ENCODE measurements at places on chromosomes 2 and 18. TPM values are rescaled to one million over a fixed set of nuclear protein-coding genes. Genes with fewer than 3 reads are reported as not detected.
A peak's percentile ranks its signal among the peaks of the same experiment; 100 is the strongest.

FRZB gene
- not detected for total RNA-seq

COL6A3 gene
- 4.0 TPM for total RNA-seq

ORMDL1 gene
- total RNA-seq: 53.7 TPM

SGPP2 gene
- total RNA-seq: 3.0 TPM

THSD7B gene
- not detected for total RNA-seq

VWC2L gene
- total RNA-seq: not detected

IL1RL2 gene
- not detected for total RNA-seq

FLACC1 gene
- total RNA-seq: 0.76 TPM

CACNB4 gene
- 0.34 TPM for total RNA-seq

DNA sequence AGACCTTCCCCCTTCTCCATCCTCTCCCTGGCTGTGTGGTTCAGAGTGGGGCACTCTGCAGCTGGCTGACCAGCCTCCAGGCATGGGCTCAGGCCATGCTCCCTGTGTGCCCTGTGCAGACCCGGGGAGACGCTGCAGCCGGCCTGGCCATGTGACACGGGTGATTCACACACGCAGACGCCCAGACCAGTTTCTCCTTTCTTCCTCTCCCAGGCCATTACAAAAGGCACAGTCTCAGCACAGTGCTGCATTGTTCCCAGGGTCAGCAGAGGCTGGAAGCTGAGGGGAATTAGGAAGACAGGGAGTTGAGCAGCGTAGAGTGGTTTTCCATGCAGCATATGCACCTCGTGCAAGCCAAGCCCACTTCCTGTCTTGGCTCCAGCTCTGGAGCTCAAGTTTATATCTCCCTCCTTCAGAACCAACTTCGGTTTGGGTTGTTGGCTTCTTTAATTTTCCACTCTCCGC is 288.5 kb downstream of the TNS1 start:
- H3K4me3 ChIP-seq: no peak overlapping the region
- H3K27me3 ChIP-seq: no peaks in the 10 kb centered on the region
- H3K36me3 ChIP-seq: no peaks in the 10 kb centered on the region
- no peak overlapping the region for H3K27ac ChIP-seq

- no peaks in the 10 kb centered on the region for H3K4me1 ChIP-seq
- no peak for DNase-seq
- H3K36me3 ChIP-seq: no peaks in the 10 kb centered on the region
- no peak overlapping the region for H3K4me3 ChIP-seq
These were observed 105.0 kb upstream of the CDC42EP3 start for GRCh38 chr2:37776487-37776886.

DNA sequence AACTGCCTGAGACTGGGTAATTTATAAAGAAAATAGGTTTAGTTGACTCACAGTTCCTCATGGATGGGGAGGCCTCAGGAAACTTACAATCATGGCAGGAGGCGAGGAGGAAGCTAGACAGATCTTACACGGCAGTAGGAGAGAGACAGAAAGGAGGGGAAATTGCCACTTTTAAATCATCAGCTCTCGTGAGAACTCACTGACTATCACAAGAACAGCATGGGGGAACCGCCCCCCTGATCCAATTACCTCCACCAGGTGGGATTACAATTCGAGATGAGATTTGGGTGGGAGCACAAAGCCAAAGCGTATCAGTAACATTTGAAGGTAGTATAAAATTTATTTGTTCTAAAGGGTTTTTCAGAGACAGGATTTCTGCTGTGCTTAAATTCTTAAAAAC is 5.4 kb downstream of the GALM start:
- peak overlapping the region; percentile 55 for H3K27ac ChIP-seq
- no peaks in the 10 kb centered on the region for H3K27me3 ChIP-seq
- peaks cover 49% of the 10 kb centered on the region for H3K4me1 ChIP-seq

GRCh38 chr2:3440477-3440876 is 61.0 kb downstream of the TRAPPC12 start:
- H3K4me3 ChIP-seq: no peak overlapping the region
- no peak overlapping the region for H3K27ac ChIP-seq
- H3K4me1 ChIP-seq: peaks cover 16% of the 10 kb centered on the region
- peaks cover 9% of the 10 kb centered on the region for H3K36me3 ChIP-seq
- no peak for DNase-seq

DNA sequence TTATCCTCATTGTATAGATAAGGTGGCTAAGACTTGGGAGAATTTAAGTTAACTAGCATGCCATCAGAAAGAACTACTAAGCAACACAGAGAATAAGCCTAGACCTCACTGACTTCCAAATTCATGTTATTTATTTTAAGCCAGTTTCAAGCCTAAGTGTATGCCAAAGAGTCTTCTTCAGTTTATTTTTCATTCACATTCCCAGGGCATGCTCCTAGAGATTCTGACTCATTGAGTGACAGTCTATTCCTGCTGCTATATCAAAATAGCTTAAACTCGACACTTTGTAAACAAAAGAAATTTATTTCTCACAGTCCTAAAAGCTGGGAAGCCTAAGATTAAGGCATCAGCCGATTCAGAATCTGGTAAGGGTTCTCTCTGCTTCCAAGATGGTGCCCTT is 467.1 kb downstream of the MBD2 start:
- no peak for DNase-seq
- H3K4me1 ChIP-seq: no peaks in the 10 kb centered on the region
- no peaks in the 10 kb centered on the region for H3K36me3 ChIP-seq
- H3K27ac ChIP-seq: no peak overlapping the region

DNA sequence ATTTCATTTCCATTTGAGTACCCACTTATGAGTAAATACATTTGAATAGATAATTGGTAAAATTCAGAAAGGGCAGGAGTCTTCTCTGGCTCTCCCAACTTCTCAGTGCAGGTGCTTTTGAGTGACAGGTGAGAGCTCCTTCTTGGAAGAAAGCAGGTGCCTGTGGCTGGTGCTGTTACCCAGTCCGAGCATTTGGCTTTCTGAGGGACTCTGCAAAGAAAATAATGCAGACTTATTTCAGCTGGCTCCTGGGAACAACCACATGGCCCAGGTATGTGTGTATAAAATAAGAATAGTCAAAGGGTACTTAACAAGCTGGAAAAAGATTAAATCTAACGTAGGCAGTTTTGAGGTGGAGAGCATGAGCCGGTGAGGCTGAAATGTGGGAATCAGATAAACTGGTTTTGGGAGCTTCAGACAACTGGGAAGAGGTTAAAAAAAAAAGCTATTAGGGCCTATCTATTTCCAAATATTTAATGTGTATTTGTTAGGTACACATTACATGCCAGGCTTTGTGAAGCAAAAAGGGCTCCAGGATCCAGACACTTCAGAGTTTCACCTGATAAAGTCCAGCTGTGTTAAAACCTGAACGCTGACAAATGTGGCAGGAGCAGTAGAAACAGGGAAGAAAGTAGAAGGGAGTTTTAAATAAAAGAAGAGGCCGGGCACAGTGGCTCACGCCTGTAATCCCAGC is 20.6 kb downstream of the ZNF236 start:
- H3K27me3 ChIP-seq: no peaks in the 10 kb centered on the region
- peaks cover 1% of the 10 kb centered on the region for H3K36me3 ChIP-seq
- no peak overlapping the region for H3K27ac ChIP-seq
- no peak for DNase-seq
- H3K4me3 ChIP-seq: no peak overlapping the region

DNA sequence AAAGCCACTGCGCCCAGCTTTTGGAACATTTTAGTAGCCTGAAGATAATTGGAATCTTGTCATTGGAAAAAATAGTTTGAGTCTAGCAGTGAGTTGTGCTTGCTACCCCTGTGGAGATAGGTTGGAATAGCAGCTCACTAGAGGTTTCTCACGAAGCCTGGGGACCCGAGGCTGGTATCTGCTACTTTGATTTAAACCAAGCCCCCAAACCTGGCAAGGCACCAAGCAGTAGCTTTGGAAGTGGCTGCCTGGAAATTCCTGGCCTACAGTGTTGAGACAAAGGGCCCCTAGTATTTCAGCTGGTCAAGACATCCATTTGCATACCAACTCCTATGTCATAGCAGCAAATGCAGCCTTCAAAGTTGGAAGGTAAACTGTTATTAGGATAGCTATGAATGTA is 42.1 kb downstream of the NOP58 start:
- DNase-seq: no peak
- no peaks in the 10 kb centered on the region for H3K27me3 ChIP-seq
- H3K4me1 ChIP-seq: peaks cover 5% of the 10 kb centered on the region
- no peak overlapping the region for H3K4me3 ChIP-seq
- no peak overlapping the region for H3K27ac ChIP-seq
- H3K36me3 ChIP-seq: peaks cover 50% of the 10 kb centered on the region

DNA sequence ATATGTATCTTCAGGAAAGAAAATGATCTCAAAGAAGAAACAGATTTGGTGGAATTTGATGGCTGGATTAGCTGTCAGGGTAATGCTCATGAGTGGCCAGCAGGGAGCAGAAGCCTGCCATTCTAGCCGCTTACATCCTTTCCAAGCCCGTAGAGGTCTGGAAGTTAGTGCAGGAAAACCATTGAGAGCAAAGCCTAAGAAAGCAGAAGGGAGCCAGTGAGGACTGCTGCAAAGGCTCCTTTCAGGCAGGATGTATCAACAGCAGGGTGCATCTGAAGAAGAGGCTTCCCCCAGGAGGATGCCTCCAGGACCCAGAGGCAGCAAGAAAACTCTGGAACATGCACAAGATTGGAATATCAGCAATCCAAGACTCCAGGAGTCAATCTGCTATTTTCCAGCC is 22.9 kb upstream of the LBH start:
- H3K4me1 ChIP-seq: peaks cover 17% of the 10 kb centered on the region
- H3K4me3 ChIP-seq: no peak overlapping the region
- DNase-seq: peak; percentile 57
- H3K36me3 ChIP-seq: no peaks in the 10 kb centered on the region
- H3K27ac ChIP-seq: peak overlapping the region; percentile 33

DNA sequence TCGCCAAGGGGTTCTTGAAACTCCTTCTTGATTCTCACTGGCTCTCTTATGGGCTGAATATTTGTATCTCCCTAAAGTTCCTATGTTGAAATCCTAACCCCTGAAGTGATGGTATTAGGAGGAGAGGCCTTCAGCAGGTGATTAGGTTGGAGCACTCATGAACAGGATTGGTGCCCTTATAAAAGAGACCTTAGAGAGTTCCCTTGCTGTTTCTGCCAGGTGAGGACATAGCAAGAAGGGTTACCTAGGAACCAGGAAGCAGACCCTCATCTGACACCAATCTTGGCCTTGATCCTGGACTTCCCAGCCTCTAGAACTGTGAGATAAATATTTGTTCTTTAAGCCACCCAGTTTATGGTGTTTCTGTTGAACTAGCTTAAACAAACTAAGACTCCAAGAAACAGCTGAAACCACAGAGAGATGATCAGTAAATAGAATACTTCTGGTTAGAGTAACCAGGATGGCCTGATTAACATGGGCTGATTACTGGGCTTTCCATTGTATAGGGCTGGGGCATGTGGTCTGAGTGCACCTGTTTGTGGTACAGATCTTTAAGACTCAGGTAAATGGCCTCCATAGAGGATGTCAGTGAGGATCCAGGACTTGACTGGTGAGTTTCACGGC is 7.7 kb upstream of the CDC42EP3 start:
- no peak overlapping the region for H3K27ac ChIP-seq
- no peak overlapping the region for H3K4me3 ChIP-seq
- H3K27me3 ChIP-seq: no peaks in the 10 kb centered on the region

GRCh38 chr2:100053087-100053885 is 89.1 kb downstream of the AFF3 start:
- DNase-seq: no peak
- H3K4me3 ChIP-seq: no peak overlapping the region
- H3K4me1 ChIP-seq: no peaks in the 10 kb centered on the region
- no peaks in the 10 kb centered on the region for H3K27me3 ChIP-seq
- no peak overlapping the region for H3K27ac ChIP-seq

GRCh38 chr18:69128566-69128965 is 272.1 kb upstream of the DOK6 start:
- no peak overlapping the region for H3K4me3 ChIP-seq

DNA sequence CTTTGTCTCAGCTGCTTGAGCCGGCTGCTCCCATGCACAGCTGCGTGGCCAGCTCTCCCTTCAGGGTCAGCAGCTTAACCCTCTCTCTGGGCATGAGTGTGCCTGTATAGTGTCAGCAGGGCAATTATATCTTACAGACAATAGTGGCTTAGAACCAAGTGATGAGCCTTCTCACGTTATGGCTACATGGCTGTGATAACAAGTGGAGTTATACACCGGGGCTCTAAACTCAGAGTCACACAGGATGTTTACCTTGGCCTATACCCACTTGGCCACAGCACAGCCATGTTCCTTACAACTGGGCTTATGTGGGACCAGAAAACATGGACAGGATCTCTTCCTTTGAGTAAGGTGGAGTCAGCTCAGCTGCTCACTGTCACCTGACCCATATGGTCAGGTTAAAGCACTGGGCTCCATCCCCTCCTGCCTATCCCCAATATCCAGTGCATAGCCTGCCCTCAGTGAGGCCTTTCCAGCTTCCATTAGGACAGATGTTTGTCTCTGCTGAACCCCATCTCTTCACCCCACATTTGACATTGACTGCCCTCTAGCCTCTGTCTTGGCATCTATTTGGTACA is 294.2 kb upstream of the NCKAP5 start:
- no peak overlapping the region for H3K4me3 ChIP-seq
- no peak for DNase-seq

DNA sequence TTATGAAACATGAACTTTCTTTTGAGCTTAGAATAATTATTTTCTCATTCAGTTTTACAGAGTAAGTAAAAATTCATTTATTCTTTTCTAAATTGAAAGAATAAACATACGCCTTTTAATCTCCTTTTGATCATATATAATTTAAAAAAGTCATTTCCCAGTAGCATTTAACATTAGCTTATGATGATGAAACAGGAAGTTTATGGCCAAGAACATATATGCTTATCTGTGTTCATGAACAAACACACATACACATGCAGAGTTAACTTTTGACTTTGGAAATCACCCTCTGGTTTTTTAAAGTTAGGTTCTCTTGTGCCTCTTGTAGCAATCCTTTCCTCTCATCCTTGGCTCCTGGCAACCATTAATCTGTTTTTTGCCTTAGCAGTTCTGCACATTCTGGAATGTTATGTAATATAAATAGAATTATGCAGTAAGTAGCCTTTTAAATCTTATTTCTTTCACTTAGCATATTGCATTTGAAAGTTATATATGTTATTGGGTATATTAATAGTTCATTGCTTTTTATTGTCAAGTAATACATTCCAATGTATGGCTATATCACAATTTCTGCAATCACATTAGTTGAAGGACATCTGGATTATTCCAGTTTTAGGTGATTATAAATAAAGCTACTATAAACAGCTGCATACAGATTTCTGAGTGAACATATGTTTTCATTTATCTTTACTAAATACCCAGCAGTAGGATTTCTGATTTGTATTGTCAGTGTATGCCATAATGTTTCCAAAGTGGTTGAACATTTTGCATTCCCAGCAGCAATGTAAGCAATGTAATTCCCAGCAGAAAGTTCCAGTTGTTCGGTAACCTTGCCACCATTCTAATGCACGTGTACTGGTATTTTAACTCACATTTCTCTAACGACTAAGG is 210.3 kb downstream of the ZRANB3 start:
- H3K4me1 ChIP-seq: no peaks in the 10 kb centered on the region
- no peak overlapping the region for H3K27ac ChIP-seq
- no peaks in the 10 kb centered on the region for H3K27me3 ChIP-seq
- H3K36me3 ChIP-seq: no peaks in the 10 kb centered on the region
